ENCODE measurements at places on chromosomes 6 and 20.

GRCh38 chr20:38170826-38171674 is 6.0 kb upstream of the TGM2 start:
- DNase-seq, result no peak

DNA sequence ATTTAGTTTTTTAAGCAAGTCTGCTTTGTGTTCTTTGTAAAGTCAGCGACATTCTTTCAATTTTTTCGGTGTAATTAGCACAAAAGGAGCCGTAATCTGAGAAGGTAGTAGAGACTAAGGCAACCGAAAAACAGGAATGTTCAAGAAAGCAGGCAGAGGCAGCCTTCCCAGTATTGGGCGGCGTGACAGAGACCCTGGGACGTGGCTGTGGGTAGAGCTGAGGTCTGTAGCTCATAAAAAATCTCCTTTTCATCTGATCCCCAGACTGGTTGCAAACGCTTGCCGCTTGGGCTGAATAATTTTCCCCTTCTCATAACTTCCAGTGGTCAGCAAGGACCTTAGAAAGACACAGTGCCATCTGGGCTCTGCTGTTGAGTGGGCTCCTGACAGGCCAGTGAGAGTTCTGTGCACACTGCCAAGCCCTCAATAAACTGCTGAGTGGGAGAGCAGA is 30.8 kb downstream of the GNAS start:
- no peak for DNase-seq

DNA sequence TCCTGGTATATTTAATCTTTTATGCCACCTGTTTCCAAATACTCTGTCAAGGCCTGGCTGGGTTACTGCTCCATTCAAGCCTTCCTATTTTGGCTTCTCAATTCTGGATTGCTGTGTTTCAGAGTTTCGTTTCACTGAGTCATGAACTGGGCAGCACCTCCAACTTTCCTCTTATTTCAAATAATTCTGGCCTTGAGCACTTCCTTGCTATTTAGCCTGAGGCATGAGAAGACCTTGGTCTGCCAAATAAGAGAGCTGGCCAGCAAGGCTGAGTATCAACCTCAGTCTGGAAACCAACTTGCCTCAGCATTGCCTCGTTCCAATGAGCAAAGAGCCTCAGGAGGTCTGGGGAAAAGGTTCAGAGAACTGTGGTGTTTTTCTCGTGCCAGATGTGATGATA is 66.6 kb downstream of the TNFAIP3 start:
- DNase-seq, result no peak

GRCh38 chr20:50054626-50055511 is 58.1 kb downstream of the UBE2V1 start:
- no peak for DNase-seq

DNA sequence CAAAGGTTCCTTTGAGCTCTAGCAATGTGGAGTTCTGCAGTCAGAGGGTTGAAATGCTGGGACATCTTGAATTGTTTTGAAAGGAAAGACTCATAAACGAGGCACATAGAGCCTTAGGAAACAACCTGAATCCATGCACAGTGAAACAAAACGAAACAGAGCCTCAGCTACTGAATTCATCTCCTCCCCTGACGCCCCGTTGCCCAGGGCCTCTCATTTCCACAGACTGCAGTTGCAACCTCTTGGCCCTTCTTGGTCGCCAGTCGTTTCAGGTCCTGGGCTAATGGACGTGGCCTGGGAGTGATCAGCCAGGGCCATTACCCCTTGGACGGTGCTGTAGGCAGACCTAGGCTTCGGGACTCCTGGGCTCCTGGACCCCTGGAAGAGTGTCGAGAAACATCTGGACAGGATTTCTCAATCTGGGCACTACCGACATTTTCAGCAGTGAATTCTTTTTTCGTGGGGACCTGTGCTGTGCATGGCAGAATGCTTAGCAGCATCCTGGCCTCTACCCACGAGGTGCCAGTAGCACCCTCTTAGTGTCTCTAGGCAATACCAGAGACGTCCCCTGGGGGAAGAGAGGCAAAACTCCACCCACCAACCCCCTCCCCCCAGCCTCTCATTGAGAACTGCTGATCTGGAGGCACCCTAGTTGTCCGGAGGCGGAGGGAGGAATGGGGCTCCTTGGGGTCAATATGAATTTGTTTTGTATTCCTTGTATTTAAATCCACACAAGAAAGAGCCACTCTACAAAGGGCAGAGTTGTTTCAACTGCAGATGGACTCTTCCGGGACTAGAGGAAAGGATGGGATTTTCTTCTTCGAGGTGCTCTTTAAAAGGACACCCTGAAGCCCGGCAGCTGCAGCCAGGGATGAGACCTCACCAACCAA is 50.2 kb downstream of the TMEM242 start:
- no peak for DNase-seq

DNA sequence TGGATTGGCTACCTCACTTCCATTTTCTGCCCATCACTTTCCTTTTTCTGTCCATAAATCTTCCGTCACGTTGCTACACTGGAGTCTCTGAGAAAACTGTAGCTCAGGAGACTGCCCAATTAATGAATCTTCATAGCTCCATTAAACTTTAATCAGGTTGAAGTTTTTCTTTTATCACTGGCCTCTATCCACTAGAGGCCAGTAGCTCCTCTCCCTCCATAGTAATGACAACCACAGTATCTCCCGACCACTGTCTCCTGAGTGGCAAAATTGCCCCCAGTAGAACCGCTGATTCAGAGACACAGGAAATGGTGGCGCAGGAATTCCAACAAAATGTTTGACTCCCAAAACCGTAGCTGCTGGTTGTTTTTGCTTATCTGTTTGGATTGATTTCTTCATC is 18.4 kb upstream of the DOK5 start:
- no peak for DNase-seq
